ENCODE measurements at places on chromosomes 5 and 9. TPM values are rescaled to one million over a fixed set of nuclear protein-coding genes. Genes with fewer than 3 reads are reported as not detected.

DNA sequence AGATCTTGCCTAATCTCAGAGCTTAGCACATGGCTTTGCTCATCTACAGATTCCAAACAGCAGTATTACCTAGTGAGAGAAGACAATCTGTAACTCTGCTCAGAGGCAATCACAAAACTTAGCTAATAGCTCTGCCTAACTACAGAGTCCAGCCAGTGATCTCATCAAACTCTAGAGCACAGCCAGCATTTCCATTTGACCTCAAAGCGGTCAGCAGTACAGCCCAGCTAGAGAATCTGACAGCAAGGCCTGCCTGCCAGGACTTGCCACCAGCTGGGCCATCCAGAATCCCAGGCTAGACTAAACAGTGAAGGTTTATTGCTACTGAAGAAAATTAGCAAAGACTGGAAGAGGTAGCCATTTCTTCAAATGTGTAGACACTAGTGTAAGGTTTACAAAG is 217.9 kb upstream of the VLDLR start:
- H3K27ac ChIP-seq: no peak overlapping the region
- no peaks in the 10 kb centered on the region for H3K27me3 ChIP-seq
- no peaks in the 10 kb centered on the region for H3K36me3 ChIP-seq
- no peaks in the 10 kb centered on the region for H3K4me1 ChIP-seq
- no peak overlapping the region for H3K4me3 ChIP-seq

DNA sequence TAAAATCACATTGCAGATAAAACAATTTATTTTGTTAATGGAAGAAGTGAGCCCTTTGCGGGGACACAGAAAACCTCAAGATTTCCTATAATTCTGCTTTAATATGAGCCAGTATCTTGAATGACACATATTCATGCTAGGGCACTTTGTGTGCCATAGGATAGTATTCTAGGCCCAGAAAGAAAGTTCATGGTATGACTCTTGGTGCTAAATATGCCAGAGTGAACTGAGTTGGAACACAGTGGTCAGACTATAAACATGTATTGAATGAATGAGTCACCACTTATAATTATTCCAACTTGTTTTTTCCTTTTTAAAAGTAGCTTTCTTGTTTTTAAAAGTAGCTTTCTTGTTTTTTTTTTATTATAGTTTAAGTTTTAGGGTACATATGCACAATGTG is 46.0 kb downstream of the ADAMTS19 start:
- DNase-seq: no peak
- H3K27ac ChIP-seq: no peak overlapping the region
- H3K4me1 ChIP-seq: no peaks in the 10 kb centered on the region

- H3K36me3 ChIP-seq: no peaks in the 10 kb centered on the region
- peak within 1 kb of the TSS; percentile 45 for H3K4me3 ChIP-seq
- peaks cover 4% of the 10 kb centered on the region for H3K27me3 ChIP-seq
- H3K27ac ChIP-seq: peak within 1 kb of the TSS; percentile 6
Observed at GRCh38 chr5:145936401-145937131, at the start of gene SH3RF2. Gene SH3RF2, plus strand, starts transcription at chr5:145936578. Its CDS starts 1,351 bp downstream, at chr5:145937929.

DNA sequence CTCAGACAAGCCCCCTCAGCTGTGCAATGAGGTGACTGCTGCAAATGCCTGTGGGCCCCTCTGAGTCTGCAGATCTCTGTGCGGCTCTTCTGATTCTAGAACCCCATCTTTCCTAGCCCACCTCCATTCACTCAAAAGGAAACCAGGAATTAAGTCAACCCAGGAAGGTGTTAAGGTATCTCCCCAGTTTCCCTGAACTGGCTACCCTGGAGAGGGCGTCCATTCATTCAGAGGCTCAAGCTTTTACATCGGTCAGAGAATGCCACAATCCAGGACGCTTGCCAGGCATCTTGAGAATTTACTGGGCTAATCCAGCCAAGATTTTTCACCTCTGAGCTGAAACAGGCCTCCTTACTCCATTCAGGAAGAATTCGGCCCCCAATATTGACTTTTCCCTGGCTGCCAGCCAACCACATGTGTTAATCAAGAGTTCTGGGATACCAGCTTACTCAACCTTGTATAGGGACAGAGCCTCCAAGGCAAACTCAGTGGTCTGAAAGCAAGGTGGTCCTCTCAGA is 889 bp upstream of the ADAMTS12 start:
- no peak overlapping the region for H3K27ac ChIP-seq
- DNase-seq: no peak
- H3K4me1 ChIP-seq: peaks cover 6% of the 10 kb centered on the region
- peaks cover 11% of the 10 kb centered on the region for H3K27me3 ChIP-seq

DNA sequence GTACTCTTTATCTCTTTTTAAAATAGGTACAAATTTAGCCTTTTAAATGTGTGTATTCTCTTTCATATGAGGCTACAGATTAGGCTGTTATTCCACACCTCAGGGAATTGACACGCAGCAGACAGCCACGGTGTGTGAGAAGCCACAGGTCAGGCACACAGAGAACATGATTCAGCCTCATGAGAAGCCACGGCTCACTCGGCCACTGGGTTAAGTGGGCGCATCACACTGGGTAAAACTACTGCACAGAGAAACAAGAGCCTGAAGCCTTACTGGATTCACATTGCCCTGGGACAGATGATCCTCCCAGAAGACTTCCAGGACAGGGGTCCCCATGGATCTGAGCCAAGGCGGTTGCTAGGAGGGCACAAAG is 28.2 kb downstream of the LPCAT1 start:
- no peak for DNase-seq
- H3K4me1 ChIP-seq: peaks cover 15% of the 10 kb centered on the region
- no peak overlapping the region for H3K27ac ChIP-seq
- peaks cover 65% of the 10 kb centered on the region for H3K36me3 ChIP-seq

- H3K36me3 ChIP-seq: no peaks in the 10 kb centered on the region
- no peak overlapping the region for H3K27ac ChIP-seq
- no peak for DNase-seq
Observed at GRCh38 chr5:88118179-88118578, 150.5 kb downstream of the TMEM161B start.

- DNase-seq: no peak
- no peaks in the 10 kb centered on the region for H3K4me1 ChIP-seq
- no peak overlapping the region for H3K27ac ChIP-seq
Observed at GRCh38 chr5:58040044-58040443, 419.8 kb downstream of the PLK2 start.

GRCh38 chr5:172336264-172336663 is 52.7 kb upstream of the UBTD2 start:
- H3K27me3 ChIP-seq: no peaks in the 10 kb centered on the region
- DNase-seq: no peak
- H3K27ac ChIP-seq: no peak overlapping the region

The PLPP7 gene
- total RNA-seq: 1.5 TPM

The DOK3 gene
- total RNA-seq: 45.6 TPM

The SLC38A9 gene
- 24.7 TPM for total RNA-seq

All from upper lobe of right lung (tissue), 1 donor.